ENCODE measurements at places on chromosomes 3 and 15.

DNA sequence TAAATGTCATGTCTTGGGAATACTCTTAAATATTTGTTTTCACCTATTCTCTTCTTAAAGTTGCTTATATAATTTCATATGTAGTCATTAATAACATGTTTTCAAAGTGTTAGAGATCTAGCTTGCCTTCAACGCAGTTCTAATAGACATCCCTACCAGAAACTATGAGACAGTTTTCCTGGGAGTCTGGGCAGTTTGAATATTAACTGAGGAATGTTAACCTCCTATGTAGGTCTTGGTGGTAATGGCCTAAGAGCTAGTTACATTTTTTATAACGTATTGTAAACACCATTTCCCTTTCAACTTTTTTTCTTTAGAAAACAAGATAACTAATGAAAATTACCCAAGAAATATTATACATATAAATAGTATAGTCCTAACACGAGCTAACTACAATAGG is 328.2 kb downstream of the TIGIT start:
- DNase-seq: no peak

DNA sequence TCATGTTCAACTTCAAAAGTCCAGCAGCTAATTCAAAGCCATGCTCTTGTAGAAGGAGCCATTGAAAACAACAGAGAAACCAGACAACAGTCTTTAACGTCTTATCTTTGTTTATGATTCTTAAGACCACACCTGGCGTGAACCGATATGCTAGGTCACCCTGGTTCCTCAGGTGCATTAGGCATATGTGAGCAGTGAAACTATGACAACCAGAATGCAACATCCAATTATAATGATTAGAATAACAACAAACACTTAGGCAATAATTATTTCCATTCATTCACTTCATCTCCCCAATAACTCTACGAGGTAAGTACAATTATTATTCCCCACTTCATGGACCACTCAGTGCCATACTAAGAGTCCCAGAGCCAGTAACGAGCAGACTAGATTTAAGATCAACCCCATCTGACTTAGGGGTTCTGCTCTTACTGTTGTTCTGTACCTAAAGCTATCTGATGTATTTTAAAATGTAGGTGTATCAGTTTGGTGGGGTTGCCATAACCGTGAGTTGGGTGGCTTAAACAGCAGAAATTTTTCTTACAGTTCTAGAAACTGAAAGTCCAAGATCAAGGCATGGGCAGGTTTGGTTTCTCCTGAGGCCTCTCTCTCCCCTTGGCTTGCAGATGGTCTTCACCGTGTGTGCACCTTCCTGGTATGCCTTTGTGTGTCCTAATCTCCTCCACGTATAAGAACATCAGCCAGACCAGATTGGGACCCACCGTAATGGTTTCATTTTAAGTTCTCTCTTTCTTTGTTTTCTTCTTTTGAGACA is 997.8 kb upstream of the CFAP20DC start:
- DNase-seq: no peak

GRCh38 chr3:105065895-105066839 is 300.5 kb upstream of the ALCAM start:
- no peak for DNase-seq

DNA sequence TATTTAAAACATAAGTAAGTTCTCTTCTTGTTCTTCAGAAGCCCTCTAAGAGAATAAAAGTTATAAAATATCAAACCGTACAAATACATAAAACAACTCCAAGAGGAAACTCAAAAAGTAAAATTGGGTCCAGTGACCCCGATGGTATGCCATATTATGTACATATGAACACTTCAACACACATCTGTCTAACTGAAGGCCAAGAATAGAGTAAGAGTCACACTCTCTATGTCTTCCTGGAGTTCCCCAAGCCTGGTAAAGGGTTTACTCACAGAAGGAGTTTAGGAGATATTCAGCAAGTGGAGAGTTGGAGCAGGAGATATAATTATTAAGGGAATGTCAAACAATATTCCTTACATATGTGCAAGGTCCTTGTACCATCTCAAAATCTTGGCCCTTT is 101.3 kb upstream of the EIF1B start:
- no peak for DNase-seq

DNA sequence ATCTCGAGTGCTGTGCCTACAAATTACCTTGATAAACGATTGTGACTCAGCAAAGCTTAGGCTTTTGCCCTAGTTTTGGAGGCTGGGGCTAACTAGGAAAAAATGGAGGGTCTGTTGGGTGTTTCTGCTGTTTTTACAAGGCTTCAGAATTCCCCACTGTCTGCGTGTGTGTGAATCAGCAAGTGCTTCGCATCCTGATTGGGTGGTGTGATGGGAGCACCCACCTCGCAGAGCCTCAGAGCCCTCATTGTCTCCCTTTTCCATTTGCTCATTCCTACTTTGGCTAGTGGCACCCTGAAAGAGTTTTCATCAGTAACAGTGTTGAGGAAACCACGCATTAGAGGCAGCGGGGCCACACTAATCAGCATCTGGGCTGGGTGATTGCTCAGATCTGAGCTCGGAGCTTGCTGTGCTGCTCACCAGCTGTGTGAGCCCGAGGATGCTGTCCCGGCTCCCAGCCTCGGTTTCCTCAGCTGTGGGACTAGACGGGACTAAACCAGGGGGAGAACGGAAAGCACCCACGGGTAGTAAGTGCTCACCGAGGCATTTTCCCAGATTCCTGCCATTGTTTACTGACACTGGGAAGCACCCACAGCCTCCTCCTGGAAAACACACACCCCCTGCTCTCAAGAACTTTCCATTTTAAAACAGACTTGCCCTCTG is 40.6 kb downstream of the GOLGA8S start:
- no peak for DNase-seq

- no peak for DNase-seq
Observed at GRCh38 chr3:122100083-122100482, 44.9 kb downstream of the CD86 start.

GRCh38 chr15:101799665-101800064 is 3.6 kb upstream of the OR4F6 start:
- no peak for DNase-seq

DNA sequence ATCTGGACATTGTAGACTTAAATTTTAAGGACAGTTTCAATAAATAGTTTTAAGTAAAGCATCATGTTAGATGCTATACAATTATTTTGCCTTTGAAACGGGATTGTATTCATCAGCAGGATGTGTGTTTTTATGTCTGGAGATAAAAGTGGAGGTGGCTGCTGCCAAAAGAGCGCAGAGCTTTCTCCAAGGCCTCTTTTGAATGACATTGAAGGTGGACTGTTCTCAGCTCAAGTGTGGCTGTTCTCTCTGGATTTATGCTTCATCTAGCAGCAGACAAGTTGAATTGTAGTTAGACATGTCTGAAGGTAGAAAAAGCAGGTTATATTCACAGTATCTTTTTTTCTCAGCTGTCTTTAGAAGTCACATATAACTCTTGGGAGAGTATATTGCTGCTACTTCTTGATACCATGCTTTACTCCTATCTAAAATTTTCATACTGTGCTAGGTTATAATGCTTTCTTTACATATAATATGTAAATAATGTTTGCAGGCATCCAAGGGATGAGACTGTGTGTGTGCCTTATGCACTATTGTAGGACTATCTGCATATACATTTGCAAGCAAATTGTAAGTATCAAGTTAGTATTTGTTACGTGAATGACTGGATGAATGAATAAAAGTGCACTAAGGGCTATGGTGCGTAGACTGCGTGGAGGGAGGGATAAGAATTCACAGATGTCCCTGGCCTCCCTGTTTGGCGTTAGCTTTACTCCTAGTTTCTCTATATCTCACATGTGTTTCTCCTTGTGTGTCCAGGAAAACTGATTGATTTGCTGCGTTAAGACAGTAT is 340.1 kb downstream of the NAALADL2 start:
- no peak for DNase-seq
